ENCODE measurements at places on chromosomes 5 and 9.

GRCh38 chr5:110840347-110840960 is 101.6 kb downstream of the SLC25A46 start:
- H3K27me3 ChIP-seq, result no peaks in the 10 kb centered on the region
- no peak overlapping the region for H3K4me3 ChIP-seq
- H3K4me1 ChIP-seq, result no peaks in the 10 kb centered on the region
- no peaks in the 10 kb centered on the region for H3K36me3 ChIP-seq
- no peak for DNase-seq
- H3K27ac ChIP-seq, result no peak overlapping the region

DNA sequence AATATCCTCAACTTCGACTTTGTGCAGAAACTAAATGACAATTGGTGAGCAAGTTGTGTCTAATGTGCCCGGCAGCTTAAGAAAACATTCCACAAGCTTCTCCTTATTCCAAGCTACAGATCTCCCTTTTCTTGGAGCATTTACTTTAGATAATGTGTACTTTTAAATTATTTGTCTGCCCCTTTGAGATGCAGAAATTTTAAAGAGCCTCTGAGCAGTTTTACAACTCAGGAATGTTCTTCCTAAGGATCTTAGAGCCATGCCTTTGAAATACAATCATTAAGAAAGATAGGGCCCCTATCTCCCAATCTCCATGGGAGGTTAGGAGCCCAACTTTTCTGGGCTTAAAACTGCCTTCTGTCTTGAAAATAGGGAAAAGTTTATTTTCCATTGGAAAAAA is 723.7 kb upstream of the COX7C start:
- H3K4me1 ChIP-seq, result no peaks in the 10 kb centered on the region
- H3K27me3 ChIP-seq, result no peaks in the 10 kb centered on the region
- no peak overlapping the region for H3K27ac ChIP-seq
- H3K4me3 ChIP-seq, result no peak overlapping the region
- H3K36me3 ChIP-seq, result no peaks in the 10 kb centered on the region

GRCh38 chr9:121359351-121360294 is 10.4 kb downstream of the STOM start:
- DNase-seq, result no peak
- no peaks in the 10 kb centered on the region for H3K27me3 ChIP-seq
- H3K4me1 ChIP-seq, result peaks cover 31% of the 10 kb centered on the region
- H3K4me3 ChIP-seq, result no peak overlapping the region
- H3K27ac ChIP-seq, result peak overlapping the region; percentile 77

DNA sequence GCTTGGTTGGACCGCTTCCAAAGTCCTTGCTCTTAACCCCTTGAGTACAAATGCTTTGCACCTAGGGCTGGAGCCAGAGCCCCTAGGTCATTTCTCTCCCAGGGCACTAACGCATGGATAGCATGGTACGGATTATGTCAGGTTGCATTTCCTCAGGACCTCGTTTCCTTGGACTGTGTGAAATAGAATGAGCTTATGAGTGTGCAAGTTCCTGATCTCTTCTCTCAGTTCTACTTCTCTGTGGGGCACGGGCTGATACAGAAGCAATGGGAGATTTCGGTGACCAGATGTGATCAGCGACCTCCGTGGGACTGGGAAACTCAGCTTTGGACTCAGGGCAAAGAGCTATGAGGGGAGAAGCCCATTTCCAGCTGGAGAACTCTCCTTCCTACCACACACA is 14.2 kb downstream of the SPARC start:
- H3K27ac ChIP-seq, result peak overlapping the region; percentile 23
- no peaks in the 10 kb centered on the region for H3K36me3 ChIP-seq
- DNase-seq, result no peak
- H3K4me1 ChIP-seq, result peaks cover 7% of the 10 kb centered on the region
- H3K4me3 ChIP-seq, result no peak overlapping the region
- no peaks in the 10 kb centered on the region for H3K27me3 ChIP-seq

- no peak overlapping the region for H3K4me3 ChIP-seq
- H3K27ac ChIP-seq, result no peak overlapping the region
- H3K36me3 ChIP-seq, result no peaks in the 10 kb centered on the region
- DNase-seq, result no peak
- no peaks in the 10 kb centered on the region for H3K27me3 ChIP-seq
Measured at GRCh38 chr9:112037281-112038016, 137.6 kb downstream of the SUSD1 start.

All from liver (tissue), 10 donors.